ENCODE measurements at places on chromosomes 4 and X. TPM values are rescaled to one million over a fixed set of nuclear protein-coding genes. Genes with fewer than 3 reads are reported as not detected.

The IL9R gene
- total RNA-seq: not detected

The TNIP3 gene
- not detected for total RNA-seq

The DGAT2L6 gene
- total RNA-seq: not detected

The CABS1 gene
- total RNA-seq: not detected

The HSFX1 gene
- 1.9 TPM for total RNA-seq

The UGT2B17 gene
- total RNA-seq: not detected

The PCSK1N gene
- 0.30 TPM for total RNA-seq

The SCRG1 gene
- 0.08 TPM for total RNA-seq

The INTU gene
- total RNA-seq: 4.0 TPM

GRCh38 chr4:77728420-77728819 lies 90.7 kb downstream of the CNOT6L start:
- DNase-seq: no peak

GRCh38 chr4:83591730-83592129 lies 55.8 kb downstream of the GPAT3 start:
- no peak for DNase-seq

GRCh38 chr4:53863736-53864365 lies 200.6 kb downstream of the CHIC2 start:
- DNase-seq: peak; percentile 40

DNA sequence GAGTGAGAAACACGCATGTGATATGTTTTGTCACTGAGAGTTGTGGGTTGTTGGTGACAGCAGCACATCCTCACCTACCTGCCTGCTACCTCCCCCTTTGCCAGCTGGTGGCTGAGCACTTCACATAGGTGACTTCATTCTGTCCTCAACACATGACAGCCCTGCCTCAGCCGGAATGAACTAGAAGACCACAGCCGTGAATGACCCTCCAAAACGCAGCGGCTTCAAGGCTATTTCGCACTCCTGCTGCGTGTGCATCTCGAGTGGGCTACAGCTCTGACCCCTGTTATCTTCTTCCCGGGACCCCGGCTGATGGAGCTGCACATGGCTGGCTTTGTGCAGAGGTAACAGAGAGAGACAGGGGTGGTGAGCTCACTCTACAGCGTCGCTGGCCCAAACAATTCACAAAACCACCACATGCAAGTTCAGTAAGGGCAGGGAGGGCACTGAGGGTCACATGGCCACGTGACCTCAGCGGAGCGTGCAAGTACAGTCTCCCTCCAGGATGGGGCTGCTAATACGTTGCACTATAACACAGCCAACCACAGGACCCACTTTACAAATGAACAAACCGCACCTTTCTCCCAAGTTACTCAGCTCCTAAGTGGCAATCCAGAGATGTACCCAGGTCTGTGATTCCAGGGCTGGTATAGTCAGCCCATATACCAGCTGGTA lies 6.3 kb upstream of the PPP2R2C start:
- DNase-seq: no peak

DNA sequence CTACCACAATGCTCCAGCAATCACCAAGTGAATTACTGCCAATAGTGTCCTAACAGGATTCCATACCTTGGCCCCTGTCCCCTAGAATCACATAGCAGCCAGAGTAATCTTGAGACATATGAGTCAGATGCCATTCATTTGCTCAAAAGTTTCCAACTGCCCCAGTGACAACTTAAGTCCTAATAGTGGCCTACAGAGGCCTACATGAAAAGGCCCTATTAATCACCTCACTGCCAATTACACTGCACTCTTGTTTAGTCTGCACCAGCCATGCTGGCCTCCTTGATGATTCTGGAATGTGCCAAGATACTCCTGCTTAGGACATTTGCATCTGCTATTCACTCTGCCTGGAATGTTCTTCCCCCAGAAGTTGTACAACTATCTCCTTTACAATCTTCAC lies 130.7 kb downstream of the NR3C2 start:
- DNase-seq: no peak

- no peak for DNase-seq
Measured at GRCh38 chr4:152283801-152284470, 252.0 kb downstream of the FBXW7 start.

DNA sequence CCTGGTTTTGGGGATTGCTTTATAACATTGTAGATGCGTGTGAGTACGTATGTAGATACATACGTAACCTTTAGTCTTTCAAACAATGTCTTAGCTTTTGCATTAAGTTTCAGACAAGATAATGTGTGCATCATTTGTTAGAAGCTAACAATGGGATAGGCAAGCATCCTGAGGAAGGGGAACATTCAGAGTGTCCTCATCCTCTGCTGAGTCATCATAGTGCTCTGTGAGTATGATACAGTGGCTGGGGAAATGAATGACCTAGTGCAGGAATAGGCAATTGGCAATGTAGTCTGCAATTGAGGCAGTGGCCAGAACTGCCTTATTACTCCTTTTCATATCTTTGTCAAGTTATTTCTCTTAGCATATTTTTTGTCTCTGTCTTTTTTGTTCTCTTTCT lies 7.3 kb downstream of the NAP1L5 start:
- DNase-seq: no peak

- DNase-seq: no peak
Measured at GRCh38 chr4:38804654-38805295, at the start of gene TLR1. Gene TLR1 (minus strand): TSS chr4:38804791. CDS start chr4:38798831, 5,960 bp downstream.

DNA sequence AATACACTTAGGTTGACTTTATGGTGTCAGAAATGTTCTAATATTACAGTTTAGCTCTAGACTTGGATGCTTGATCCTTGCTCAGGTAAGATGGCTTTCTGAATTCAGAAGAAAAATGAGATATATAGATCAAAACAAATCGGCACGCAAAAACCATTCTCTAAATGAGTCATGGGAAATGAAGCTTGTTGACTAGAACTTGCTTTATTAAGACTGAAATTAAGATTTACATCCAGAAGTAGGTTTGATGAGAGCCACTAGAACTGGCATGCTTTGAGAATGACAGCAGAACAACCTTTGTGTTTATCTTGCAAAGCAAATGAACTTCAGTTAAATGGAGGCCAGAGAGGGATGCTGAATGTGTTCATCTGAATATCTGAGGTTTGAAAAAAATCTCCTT lies 304.9 kb upstream of the KLF3 start:
- DNase-seq: no peak

- DNase-seq: no peak
Measured at GRCh38 chrX:148535639-148536038, 35.2 kb downstream of the AFF2 start.

GRCh38 chrX:153775293-153776119 lies 5.3 kb upstream of the SRPK3 start:
- DNase-seq: peak; percentile 11

DNA sequence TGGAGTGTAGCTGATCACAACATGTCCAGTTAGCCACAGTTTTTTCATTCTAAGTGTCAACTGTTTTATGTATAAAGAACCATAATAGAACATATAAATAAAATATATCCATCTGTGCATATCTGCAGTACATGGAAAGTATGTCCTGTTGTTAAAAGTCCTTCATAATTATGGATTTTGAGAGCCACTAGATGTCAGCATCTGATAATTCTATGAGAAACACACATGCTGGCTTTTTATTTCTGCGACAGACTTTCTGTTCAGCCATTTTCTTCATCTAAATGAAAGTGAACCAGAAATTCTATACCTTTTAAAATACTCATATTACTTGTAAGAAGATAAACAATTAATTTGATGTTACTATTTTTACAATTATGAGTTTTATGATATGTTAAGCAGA lies 251.5 kb downstream of the GPM6A start:
- no peak for DNase-seq

DNA sequence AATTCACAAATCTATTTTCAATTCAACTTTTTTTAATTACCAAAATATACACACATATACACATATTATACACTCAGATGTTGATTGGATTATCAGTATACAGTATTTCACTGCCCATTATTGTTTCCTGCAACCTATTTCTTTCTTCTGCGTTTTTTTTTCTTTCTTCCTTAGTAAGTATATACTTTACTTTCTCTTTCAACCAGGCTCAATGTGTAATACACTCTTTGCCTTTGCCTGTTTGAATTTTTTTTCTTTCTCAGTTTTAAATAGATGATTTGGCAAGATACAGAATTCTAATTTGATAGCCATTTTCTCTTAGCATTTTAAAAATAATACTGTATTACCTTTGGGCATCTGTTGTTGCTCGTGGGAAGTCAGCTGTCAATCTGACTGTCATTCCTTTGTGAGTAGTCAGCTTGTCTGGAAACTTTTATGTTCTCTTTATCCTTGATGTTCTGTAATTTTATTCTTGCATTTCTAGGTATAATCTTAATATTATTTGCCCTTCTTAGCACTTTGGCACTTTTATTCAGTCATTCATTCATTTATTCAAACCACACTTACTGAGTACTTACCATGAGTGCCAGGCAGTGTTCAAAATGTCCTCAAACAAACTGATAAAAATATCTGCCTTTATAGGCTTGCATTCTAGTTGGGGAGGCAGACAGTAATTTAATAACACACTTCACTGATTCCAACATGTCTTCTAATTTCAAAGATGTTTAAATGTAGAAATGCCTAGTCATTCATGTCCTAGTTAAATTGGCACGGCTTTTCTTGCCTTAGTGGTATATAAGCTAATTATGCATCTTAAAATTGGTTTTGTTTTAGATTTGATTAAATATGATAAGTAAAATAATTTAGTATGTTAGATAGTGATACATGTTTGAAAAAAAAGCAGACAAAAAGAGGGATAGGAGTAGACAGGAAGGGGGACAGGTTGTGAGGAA lies 3.7 kb downstream of the USP38 start:
- DNase-seq: no peak

DNA sequence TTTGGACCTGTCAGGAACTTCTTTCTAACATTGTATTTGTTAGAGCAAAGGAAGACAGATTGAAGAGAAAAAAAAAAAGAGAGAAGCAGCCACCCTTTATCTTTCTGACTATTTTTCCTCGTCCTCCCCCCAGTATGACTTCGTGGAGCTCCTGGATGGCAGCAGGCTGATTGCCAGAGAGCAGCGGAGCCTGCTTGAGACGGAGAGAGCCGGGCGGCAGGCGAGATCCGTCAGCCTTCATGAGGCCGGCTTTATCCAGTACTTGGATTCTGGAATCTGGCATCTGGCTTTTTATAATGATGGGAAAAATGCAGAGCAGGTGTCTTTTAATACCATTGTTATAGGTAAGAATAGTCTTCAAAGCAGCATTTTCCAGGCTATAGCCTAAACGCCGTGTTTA lies 237.7 kb downstream of the DCTD start:
- DNase-seq: no peak

Data from Right ventricle myocardium superior (tissue), 1 donor.